Suppressor macrophage (primary cell): ENCODE measurements at places on chromosomes 2 and 18.

DNA sequence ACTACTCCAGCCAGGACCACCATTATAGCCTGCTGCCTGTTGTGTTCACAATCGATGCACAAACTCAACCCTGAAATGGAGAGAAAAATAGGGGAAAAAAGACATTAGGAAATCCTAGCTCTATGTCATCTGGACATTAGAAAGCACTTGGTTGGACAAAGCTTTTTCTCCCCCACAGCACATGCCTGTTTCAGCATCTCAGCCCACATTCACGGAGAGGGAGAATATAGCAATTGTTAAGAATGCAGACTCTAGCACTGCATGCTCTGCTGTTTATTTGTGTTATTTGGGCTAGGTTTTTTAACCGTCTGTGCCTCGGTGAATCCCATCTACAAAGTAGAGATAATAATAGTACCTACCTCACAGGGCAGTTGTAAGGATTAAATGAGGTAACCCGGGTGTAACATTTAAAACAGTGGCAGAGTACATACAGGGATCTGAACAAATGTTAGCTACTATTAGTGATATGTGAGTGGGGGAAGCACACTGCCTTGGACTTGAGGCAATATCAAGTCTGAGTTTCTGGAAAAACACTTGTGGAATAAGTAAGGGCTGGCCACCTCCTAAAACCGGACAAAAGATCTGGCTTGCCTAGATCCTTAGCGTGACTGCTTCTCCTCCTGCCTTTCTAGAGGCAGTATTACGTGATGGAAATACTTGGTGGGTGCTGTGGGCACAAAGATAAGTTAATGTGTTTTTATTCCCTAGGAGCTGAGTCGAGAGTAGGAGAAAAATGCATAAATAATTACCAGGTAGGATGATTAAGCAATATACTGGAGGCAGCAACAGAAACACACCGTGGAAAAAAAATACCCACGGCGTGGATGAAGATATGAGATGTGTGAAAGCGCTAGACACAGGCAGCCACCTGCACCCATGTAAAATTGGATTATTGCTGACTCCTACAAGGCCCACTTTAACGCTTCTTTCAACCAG lies 1.0 kb upstream of the PPP1CB start:
- peak; percentile 58 for DNase-seq

- no peak for DNase-seq
These were observed 241.3 kb upstream of the PXDN start for GRCh38 chr2:1985571-1985970.

GRCh38 chr2:207681431-207681830 lies 30.0 kb upstream of the CCNYL1 start:
- no peak for DNase-seq

- no peak for DNase-seq
These were observed 34.5 kb downstream of the DTNA start for GRCh38 chr18:34744569-34744968.

- DNase-seq: peak; percentile 77
These were observed 5.1 kb downstream of the HNMT start for GRCh38 chr2:137969418-137969765.

DNA sequence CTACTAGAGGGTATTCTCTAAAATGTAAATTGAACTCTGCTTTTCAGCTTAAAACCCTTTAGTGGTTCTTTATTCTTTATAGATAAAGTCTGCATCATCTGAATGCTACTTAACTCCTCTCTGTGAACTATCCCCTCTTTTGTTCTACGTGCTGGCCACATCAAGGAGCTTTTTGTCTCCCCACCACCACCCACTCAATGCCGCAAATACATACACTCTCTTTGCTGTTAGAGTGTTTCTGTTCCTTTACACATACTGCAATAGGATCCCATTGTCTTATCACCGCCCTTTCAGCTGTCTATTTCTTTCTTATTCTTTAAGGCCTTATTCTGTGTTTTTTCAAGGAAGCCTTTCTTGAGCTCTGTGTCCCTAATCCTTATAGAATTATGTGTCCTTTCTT lies 83.3 kb downstream of the EML4 start:
- DNase-seq: no peak

DNA sequence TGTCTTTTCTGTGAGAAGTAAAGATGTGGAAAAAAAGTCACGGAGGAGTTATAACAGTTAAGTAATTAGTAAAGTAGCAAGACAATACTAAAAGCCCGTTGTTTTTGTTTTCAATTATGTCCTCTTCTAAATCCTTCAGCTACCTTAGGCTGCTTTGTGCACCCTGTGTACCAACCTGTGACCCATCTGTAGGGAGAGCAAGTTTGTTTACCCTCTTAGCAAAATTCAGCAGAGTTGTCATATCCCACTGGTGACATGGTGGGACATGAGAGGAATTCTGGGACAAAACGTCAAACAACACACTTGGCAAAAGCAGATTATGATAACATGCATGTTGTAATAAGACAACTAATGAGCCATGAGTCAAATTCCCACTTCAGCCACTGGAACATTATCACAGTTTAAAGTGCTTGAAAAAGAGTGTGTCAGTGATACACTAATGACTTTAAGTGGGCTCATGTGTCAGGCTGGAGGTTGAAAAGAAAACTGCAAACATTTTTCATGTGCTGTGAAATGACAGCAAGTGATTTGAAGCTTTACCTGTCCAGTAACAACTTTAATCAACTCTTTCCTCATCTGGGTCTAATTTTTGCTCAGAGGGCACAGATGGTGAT lies 392.8 kb upstream of the ACVR2A start:
- no peak for DNase-seq

GRCh38 chr2:201618744-201619662 lies 24.3 kb downstream of the TMEM237 start:
- peak; percentile 46 for DNase-seq

DNA sequence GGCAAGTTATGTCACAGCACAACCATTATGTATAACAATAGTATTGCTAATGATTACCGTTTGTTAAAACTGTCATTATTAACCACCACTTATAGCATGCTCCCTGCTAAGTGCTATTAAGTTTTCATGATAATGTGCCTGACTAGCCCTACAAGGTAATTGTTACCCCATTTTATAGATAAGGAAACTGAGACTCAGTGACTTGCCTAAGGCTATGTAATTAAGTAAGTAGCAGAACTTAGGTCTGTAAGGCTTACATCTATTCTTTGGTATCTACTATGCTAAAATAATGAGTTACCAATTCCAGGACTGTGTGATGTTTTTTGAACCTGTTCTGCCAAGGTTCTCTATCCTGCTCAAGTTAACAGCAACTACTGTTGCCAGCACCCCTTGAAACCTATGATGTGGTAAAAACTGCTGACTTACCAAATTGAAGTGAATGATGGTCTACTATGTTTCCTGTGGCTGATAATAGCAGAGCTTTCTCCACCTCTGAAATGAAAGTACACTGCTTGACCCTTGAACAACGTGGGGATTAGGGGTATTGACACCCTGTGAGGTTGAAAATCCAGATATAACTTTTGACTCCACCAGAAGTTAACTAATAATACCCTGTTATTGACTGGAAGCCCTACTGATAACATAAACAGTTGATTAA lies 18.2 kb downstream of the ACVR2A start:
- DNase-seq: no peak

- DNase-seq: no peak
These were observed 56.9 kb downstream of the RHBDD1 start for GRCh38 chr2:226892729-226893128.

GRCh38 chr2:209960676-209961630 lies 41.5 kb upstream of the RPE start:
- DNase-seq: peak; percentile 69

DNA sequence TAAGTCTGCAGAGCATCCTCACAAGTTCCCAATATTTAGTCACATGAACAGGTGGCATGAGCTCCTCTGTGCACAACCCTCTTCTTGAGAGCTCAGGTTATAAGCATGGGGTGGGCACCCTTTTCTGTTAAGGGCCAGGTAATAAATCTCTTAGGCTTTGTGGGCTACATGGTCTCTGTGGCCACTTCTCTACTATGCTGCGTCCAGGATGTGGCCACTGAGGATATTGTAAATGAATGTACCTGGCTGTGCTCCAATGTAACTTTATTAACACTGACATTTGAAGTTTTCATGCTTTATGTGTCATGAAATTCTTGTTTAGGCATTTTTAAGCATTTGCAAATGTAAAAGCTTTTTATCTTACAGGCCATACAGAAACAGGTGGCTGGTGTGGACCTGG lies 116.8 kb upstream of the ST6GAL2 start:
- no peak for DNase-seq

DNA sequence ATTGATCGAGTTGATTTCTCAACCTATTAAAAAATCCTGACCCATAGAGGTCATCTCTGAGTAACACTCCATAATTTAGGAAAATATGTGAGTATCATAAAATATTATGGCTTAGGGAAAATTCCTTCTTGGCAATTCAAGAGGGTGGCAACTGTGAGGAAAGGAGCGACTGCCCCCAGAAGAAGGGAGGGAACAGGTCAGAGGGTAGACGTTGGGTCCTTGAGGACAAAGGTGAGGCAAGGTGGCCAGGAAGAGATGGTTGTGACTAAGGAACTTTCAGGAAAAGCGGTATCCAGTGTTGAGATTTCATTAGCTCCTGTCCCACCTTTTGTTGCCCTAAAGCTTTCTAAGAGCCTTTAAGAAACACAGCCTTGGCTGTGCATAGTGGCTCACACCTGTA lies 10.5 kb upstream of the AGAP1 start:
- DNase-seq: no peak

GRCh38 chr2:161681046-161681445 lies 56.8 kb downstream of the SLC4A10 start:
- DNase-seq: no peak

GRCh38 chr2:42969231-42970150 lies 177.1 kb upstream of the HAAO start:
- DNase-seq: no peak

GRCh38 chr2:3751251-3751650 lies 47.9 kb downstream of the DCDC2C start:
- DNase-seq: no peak

DNA sequence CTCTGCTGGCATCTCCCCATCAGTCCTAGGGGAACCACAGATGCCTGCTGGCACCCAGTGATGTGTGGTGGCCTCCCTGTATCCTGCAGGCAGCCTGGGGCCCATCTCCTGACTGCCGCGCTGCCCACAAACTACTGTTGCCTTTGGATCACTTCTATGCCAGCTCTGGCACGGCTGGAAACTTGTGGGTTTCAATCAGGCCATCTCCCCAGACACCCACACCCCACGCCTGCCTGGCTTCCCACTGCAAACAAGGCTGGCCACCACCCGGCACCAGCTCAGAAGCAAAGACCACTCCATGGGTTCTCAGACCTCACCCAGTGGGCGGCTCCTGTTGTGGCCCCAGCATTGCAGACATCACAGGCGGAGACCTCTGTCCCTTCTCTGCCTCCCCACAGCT lies 15.1 kb upstream of the TPO start:
- no peak for DNase-seq

DNA sequence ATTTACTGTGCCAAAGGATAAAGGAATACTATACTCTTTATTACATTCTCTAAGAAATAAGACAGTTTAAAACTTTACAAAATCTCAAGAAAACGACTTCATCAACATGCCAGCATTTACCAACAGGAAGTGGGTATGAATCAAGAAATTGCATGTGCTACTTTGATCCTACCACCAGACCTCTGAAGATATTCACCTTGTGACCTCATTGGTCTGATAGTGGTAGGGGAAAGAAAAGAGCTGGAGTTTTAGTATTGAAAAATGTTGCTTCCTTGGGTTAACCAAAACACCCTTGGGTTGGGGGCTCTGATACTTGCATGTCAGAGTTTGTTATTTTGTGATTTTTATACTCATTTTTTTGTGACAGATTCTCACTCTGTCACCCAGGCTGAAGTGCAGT lies 84.1 kb upstream of the LPIN2 start:
- DNase-seq: no peak

DNA sequence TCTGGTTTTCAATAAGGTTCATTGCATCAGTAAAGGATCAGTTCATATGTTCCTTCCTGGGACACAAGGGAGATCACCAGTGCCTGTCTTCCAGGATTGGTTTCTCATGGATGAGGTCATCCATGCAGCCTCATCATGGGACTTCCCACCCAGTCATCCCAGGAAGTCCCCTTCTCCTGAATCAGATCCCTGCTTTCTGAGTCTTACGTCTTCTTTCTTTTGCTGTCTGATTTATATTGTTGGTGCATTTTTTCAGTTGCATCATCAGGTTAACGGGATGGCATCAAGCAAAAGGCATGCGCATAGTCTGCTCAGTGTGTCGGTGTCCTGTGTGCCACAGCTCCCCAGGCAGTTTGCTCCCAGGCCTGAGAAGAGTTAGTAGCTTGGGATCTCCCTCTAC lies 105.9 kb downstream of the SOX11 start:
- DNase-seq: no peak

DNA sequence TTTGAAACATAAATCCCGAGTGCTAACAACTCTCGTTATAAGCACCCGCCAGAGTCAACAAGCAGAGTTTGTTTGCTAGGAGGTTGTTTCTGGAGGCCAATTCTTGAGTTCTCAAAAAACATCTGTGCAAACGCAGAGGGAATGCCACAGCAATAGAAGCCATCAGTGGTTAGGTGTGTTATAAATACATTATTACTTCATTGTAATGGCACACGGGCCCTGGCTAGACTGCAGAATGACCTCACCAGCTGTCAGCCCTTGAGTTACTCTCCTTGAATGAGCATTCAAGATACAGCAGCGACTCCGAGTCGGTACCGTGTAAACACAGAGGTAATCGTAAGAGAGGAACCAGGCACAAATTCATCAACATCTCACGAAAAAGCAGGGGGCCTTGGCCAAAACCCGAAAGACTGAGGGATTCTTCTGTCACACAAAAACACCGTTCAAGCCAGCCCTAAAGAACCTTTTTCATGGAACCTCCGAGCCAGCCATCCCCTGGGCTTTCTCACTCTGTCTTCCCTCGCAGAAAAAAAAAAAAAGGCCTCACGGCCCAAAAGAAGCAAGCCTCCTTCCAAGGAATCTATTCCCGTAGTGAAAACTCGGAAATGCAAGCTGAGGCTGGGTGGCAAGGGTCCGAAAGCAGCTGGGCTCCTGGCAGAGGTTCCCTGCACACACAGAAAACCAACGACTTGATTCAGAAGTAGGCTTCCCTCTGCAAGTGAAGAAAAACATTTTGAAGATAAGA lies 133.7 kb upstream of the MEIS1 start:
- no peak for DNase-seq

- no peak for DNase-seq
These were observed 104.3 kb upstream of the ARL4C start for GRCh38 chr2:234601213-234601612.

- DNase-seq: no peak
These were observed 90.5 kb downstream of the ICOS start for GRCh38 chr2:204027091-204027490.
